ENCODE measurements at places on chromosomes 11 and 22.
A peak's percentile ranks its signal among the peaks of the same experiment; 100 is the strongest.

- DNase-seq, result no peak
These were observed 32.3 kb upstream of the ME3 start for GRCh38 chr11:86704710-86705109.

GRCh38 chr11:129610545-129610944, 205.1 kb upstream of the TMEM45B start:
- no peak for DNase-seq

- DNase-seq, result no peak
These were observed 60.7 kb downstream of the LRRC32 start for GRCh38 chr11:76609736-76610370.

DNA sequence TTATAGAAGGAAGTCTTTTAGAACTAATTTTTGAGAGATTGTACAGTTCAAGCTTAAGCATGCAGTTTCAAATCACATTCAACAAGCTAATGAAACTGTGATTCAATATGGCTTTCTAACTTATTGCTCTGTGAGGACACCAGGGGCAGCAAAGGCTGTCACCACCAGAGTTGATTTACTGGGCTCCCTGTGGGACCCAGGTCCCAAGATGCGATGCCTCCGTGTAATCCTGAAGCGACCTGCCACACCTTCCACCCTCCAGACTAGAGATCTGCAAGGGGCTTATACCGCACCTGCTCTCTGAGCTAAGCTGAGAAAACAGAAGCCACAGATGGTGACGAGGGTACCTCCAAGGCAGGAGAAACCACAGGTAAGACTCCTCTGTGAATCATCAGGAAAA, 918 bp upstream of the OR51Q1 start:
- DNase-seq, result no peak

DNA sequence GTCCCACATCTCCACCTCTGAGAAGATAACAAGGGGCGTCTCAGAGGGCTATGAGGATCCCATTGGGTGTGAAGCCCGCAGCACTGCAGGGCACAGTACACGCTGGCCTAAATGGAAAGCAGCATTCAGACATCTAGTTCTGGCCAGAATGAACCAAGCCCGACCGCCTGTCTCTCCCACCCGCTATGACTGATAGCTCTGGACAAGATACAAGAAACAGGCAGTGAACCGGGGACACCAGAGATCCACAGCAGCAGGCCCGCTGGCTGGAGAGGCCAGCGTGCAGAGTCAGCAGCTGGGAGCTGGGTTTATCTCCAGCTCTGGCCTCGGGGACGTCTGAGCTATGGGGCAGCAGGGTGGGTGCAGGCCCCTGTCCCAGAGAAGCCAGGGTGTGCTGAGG, 9.6 kb downstream of the CERK start:
- no peak for DNase-seq

DNA sequence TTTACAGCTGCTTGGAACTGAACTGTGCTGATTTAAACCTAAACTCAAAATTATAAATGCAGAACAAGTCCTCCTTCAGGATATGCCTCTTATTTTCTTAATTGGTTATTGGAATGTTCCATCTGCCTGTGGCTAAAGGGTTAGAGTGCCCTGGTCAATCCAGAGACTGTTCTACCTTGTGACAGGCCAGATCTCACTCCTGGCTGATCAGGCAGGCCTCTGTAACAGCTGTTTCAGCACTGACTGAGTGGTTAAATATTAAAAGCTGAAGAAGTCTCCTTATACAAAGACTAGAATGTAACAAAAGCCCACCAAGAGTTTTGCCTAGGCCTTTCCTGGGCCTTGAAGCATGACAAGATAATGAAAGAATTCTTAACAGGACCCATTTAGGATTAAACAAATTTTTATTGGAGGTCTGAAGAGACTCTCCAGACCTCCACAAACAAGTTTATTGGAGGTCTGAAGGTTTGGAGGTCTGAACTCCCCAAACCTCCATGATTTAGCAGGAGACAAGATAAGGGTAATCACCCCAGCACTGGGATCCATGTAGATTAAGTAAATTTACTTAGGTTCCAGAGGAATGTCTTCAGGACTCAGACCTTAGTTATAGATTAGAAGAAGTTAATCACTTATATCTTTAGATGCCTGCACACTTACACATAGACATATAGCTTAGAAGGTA, 35.8 kb downstream of the TMPRSS5 start:
- DNase-seq, result no peak

DNA sequence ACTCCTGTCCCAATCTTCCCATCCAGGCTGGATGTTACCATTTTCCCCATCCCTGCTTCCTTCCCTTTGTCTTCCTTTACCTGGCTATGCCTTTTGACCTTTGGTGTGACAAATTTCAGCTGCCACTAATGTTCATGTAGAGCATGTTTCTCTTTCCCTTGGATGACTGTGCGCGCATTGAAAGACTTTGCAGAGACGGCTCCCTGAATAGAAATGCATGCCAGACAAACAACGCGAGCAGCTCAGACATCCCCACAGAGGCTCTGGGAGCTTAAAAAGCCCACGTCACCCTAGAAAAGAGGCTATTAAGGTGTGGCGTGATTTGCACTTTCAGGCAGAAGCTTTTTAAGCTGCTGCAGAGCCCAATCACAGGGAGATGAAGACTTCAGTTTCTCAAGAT, 202.0 kb downstream of the NTM start:
- no peak for DNase-seq

- DNase-seq, result no peak
These were observed 7.2 kb downstream of the MICALL1 start for GRCh38 chr22:37913233-37913721.

DNA sequence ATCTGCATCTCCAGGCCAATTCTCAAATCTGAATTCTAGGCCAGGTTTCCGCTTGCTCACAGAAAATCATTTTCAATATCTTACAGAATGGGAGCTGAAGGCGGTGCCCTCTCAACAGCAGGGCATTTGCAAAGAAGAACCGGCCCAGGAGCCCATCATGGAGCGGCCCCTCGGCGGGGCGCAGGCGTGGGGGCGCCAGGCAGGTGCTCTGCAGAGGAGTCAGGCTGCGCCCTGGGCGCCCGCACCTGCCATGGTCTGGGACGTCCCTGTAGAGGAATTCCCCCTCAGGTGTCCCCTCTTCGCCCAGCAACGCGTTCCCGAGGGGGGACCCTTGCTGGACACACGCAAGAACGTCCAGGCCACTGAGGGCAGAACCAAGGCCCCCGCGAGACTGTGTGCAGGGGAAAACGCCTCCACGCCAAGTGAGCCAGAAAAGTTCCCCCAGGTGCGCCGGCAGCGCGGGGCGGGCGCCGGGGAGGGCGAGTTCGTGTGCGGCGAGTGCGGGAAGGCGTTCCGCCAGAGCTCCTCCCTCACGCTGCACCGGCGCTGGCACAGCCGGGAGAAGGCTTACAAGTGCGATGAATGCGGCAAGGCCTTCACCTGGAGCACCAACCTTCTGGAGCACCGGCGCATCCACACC, 11.5 kb downstream of the ZNF74 start:
- DNase-seq, result no peak

GRCh38 chr11:35536470-35536869, 11.1 kb upstream of the PAMR1 start:
- no peak for DNase-seq

- DNase-seq, result no peak
These were observed 29.3 kb downstream of the FAT3 start for GRCh38 chr11:92253945-92254344.

GRCh38 chr11:96736601-96737000, 346.8 kb downstream of the JRKL start:
- no peak for DNase-seq

GRCh38 chr11:65493367-65494176, 5.3 kb upstream of the MALAT1 start:
- DNase-seq, result no peak

- DNase-seq, result no peak
These were observed 28.3 kb upstream of the WNT11 start for GRCh38 chr11:76234416-76235232.

- no peak for DNase-seq
These were observed 72.0 kb downstream of the LARGE1 start for GRCh38 chr22:33848251-33848650.

GRCh38 chr11:81673001-81673400, 1060.7 kb downstream of the FAM181B start:
- no peak for DNase-seq

DNA sequence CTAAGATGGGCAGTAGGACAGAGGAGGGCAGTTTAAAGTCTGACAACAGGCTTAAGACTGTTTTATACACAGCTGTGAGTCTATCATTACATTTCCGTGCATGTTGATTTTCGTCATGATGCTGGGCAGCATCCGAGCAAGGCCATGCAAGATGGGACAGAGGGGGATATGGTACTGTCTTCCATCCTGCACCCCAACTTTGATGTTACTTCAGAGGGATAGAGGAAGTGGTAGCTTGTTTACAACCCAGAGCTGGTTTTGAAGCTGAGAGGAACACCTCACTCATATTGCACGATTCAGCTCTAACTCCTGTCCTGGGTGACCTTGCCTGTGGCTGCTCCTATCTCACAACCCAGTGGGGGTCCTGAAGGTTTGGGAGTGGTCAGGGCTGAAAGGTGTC, 3.0 kb upstream of the SORL1 start:
- DNase-seq, result peak; percentile 80

DNA sequence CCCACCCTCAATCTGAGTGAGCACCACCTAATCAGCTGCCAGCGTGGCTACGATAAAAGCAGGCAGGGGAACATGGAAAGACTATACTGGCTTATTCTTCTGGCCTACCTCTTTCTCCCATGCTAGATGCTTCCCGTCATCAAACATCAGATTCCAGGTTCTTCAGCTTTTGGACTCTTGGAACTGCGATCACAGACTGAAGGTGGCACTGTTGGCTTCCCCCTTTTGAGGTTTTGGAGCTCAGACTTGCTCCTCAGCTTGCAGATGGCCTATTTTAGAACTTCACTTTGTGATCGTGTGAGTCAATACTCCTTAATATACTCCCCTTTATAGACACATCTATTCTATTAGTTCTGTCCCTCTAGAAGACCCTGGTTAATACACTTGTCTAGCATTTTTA, 543.7 kb upstream of the RAG2 start:
- DNase-seq, result no peak

DNA sequence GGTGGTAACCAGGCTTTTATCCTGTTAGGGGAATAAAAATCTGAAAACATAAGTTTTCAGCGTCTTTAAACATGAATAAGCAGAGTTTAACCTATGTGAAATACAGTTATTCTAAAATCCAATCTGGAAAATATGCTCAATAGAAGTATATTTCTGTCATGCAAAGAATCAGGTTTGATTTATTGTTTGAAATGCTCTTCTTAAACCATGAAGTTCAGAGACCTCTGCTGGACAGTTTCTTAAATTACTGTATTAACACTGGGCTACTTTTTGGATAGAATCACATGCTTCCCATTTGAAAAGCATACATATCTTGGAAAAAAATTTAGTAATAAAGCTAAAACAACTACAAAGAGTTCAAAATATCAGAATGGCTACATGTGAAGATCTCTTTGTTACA, 25.4 kb downstream of the APIP start:
- no peak for DNase-seq

DNA sequence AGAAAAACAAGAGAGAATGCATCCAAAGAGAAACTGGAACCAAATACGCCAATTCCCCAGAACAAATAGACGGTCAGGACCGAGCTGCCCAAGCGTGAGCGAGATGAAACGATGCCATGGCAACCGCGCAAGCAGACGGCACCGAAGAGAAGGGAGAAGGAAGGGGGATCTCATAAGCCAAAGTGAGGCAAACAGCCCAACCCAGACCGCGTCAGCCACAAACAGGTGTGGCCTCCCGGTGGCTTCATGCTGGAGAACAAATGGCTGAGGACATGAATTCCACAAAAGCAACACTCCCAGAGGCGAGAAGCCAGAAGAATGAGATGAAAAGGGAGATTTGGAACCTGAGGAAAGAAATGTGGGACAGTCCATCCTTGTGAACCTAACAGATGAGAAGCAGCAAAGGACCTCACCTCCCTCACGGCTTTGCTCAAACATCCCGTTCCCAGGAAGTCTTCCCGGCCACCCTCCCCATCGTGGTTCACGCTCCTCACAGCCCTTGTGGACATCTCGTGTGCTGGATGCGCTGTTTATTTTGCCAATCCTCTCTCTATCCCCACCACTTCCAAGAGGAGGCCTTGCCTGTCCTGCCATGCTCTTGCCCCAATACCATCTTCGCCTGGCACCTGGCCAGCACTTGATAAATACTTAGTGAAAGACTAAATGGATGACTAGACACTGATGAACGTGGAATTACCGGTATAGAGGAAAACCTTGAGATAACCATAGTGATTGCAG, 89.1 kb upstream of the RTL6 start:
- no peak for DNase-seq

DNA sequence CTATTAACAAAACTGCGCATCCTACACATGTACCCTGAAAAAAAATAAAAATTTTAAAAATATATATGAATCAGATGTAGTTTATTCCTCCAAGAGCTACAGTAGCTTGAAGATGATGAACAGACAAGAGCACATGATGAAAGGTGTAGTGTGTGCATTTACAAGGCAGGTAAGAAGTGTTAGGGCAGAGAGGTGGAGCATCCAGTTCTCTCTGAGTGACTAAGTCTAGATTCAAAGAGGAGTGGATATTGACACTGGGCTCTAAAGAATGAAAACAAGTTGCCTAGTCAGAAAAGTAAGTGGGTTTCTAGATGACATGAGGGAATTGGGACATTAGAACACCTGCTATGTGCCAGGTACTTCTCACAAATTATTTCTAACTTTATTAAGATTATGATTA, 76.0 kb upstream of the CARD18 start:
- no peak for DNase-seq

GRCh38 chr22:39170825-39171622, 18.5 kb upstream of the CBX7 start:
- DNase-seq, result peak; percentile 83

- DNase-seq, result no peak
These were observed 7.0 kb upstream of the ARHGAP42 start for GRCh38 chr11:100680070-100680469.

DNA sequence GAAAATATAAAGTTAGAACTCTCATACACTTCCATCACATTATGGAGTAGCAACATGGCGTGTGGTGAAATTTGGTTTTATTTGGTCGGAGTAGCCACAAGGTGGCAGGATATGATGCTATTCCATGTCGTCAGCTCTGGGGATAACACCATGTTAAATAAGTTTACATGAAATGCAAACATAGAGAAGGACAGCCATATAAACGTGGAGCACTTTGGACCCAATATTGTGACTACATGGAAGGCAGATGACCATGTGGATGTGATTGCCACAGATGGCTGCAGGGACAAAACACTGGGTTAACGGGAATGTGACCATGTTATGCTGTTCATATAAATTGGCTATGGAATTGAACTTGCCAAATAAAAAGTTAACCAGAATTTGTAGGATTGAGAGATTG, 21.0 kb downstream of the OR5M11 start:
- DNase-seq, result no peak
